ENCODE measurements at places on chromosomes 7 and 10. TPM values are rescaled to one million over a fixed set of nuclear protein-coding genes. Genes with fewer than 3 reads are reported as not detected.

- H3K27ac ChIP-seq: no peak overlapping the region
- no peaks in the 10 kb centered on the region for H3K27me3 ChIP-seq
- no peak for DNase-seq
Measured at GRCh38 chr10:6300106-6300783, 97.5 kb downstream of the PFKFB3 start.

DNA sequence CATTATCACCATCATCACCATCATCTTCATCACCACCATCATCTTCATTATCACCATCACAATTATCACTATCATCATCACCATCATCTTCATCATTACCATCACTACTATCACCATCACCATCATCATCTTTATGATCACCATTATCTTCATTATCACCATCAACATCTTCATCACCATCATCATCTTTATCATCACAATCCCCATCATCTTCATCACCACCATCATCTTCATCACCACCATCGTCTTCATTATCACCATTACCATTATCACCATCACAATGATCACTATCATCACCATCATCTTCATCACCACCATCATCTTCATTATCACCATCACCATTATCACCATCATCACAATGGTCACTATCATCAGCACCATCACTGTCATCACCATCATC is 621.1 kb downstream of the PTPRN2 start:
- no peak for DNase-seq
- no peak overlapping the region for H3K4me3 ChIP-seq
- no peak overlapping the region for H3K27ac ChIP-seq
- H3K4me1 ChIP-seq: no peaks in the 10 kb centered on the region
- H3K27me3 ChIP-seq: no peaks in the 10 kb centered on the region

The ASAH2B gene
- 5.5 TPM for total RNA-seq

- no peaks in the 10 kb centered on the region for H3K36me3 ChIP-seq
- H3K4me1 ChIP-seq: peaks cover 12% of the 10 kb centered on the region
- DNase-seq: no peak
- no peak overlapping the region for H3K4me3 ChIP-seq
- H3K27ac ChIP-seq: no peak overlapping the region
- no peaks in the 10 kb centered on the region for H3K27me3 ChIP-seq
Measured at GRCh38 chr10:114754445-114755320, 66.9 kb upstream of the FHIP2A start.
